ENCODE measurements at places on chromosomes 16 and 17.

- no peak for DNase-seq
Measured at GRCh38 chr17:42507671-42508070, 28.4 kb upstream of the NAGLU start.

GRCh38 chr17:81631482-81631881, 5.4 kb downstream of the NPLOC4 start:
- no peak for DNase-seq

DNA sequence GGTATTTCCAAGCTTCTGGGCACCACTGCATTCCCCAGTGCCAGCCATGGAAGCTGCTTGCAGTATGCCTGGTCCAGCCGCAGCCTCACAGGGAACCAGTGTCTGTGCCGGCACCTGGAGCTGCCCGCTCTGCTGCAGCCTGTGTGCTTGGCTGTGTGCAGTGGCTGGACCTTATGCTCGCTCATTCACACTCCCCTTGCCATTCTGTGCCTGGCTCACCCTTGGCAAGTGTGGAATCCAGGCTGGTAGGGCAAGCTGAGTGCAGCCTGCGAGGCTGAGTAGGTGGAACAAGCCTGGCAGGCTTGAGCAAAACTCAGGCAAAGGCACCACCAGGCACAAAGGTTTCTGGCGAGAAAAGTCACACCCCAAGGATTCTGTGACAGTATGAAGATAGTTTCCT, 144.0 kb downstream of the MYO1D start:
- no peak for DNase-seq

DNA sequence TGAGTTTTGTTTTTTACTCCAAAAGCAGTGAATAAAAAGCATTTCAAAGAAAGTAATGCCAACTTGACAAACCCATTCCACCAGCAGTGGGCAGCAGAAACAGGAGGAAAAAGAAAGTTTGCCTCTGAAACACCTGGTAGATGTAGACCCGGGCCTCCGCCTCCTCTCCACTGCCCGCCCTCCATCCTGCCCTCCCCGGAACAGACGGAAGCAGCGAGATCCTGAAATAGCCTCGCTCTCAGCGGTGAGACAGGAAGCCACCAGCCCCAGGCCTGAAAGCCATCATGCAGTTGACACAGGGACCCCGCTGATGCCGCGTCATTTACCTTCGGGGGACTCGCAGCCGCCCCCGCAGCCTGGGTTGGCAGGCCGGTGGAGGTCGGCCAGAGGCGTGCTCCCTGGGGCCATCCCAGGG, 67.8 kb downstream of the C16orf78 start:
- no peak for DNase-seq

GRCh38 chr17:82004517-82005455, 17.9 kb downstream of the CENPX start:
- no peak for DNase-seq

DNA sequence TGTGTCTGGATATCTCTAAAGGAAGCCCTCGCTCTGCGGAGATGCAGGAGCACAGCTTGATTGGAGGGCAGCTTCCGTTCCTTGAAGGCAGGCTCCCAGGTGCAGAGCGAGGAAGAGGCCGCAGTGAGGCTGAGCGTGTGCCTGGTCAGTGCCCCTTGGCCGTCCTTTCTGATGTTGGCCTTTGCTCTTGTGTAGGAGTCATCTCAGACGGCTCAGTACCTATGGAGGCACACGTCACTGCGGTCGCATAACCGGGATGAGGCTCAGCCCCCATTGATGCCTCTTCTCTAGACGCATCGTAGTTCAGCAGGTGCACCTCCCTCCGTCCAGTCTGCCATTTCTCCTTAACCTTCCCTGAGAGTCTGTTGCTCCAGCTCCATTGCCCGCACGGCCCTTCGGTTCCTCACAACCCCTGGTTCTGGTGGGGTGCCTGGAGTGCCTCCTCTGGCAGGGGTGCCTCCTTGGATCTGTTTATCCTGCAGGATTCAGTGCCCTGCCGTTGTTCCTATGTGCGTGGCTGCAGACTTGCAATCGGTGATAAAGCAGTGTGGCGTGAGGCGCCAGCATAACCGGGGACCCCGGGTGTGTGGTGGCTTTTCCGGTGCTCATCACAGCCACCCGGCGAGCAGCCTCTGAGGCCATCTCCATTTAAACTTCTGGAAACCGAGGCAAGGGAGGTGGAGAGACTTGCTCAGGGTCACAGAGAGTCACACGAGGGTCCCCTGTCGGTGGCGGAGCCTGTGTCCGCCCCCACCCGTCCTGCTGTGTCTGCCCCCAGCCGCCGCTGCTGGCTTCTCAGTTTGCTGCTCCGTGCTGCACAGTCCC, 188.8 kb upstream of the CHMP6 start:
- no peak for DNase-seq

GRCh38 chr17:72122765-72123529, 2.1 kb downstream of the SOX9 start:
- DNase-seq, result no peak

GRCh38 chr17:48545022-48545375, at the start of gene HOXB2:
Gene HOXB2 (minus strand): TSS chr17:48545109. CDS start chr17:48544911, 198 bp downstream.
- peak; percentile 71 for DNase-seq

GRCh38 chr17:65398040-65398787, 163.2 kb downstream of the AXIN2 start:
- DNase-seq, result no peak

DNA sequence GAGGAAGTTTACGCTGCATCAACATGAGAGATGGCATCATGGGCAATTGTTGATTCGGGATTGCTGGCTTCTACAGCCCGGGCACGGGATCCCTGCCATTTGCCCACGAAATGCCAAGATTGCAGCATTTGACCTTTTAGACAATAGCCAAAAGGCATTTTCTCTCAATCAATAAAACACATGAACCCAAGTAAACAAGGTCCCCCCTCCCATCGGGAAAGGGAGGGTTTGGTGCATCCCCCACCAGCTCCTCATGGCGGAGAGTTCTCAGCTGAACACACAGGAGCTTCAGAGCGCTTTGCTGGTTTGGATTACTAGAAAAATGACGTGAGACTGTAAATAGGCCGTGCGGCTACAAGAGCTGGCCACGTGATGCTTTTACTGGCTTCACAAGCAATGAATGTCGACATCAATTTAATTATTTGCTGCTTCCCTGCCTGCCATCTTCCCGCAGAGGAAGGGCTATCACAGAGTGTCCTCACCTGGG, 147.6 kb downstream of the C16orf95 start:
- DNase-seq, result no peak

GRCh38 chr16:79171931-79172705, 428.4 kb downstream of the MAF start:
- DNase-seq, result no peak

DNA sequence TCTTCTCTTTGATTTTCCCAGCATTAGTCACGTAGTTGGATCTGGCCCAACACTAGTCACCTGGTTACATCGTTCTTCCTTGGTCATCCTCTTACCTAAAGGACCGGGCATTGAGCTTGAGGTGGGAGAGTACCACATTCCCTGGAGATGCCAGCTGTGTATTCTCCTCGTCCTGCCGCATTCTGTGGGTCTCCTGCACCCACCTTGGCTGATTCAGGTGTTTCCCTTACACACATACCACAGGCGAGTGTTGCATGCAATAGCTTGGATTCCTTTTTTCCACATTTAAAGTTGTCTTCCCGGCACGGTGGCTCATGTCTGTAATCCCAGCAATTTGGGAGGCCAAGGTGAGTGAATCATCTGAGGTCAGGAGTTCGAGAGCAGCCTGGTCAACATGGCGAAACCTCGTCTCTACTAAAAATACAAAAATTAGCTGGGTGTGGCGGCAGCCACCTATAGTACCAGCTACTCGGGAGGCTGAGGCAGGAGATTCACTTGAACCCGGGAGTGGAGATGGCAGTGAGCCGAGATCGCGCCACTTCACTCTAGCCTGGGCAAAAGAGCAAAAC, 21.6 kb upstream of the CLEC18C start:
- no peak for DNase-seq
